ENCODE measurements at places on chromosomes 12 and 14. TPM values are rescaled to one million over a fixed set of nuclear protein-coding genes. Genes with fewer than 3 reads are reported as not detected.

DNA sequence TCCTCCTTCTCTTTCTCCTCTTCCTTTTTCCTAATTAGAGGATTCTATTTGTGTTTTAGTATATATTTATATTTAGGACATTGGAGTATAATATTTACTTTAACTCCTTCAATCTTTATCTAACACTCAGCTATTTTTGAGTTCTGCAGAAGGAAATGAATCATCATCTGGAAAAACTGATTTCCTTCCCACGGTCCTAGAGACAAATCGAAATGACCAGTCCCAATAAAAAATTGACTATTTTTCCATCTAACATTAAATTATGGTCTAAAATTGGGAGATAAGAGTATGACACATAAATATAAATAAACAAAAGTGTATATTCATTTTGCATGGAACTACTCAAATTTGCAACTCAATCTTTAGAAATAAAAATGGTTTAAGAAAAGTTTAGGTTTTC is 167.4 kb downstream of the TMTC3 start:
- no peak for DNase-seq

- peak; percentile 31 for DNase-seq
Observed at GRCh38 chr12:65306366-65307168, 28.1 kb downstream of the MSRB3 start.

DNA sequence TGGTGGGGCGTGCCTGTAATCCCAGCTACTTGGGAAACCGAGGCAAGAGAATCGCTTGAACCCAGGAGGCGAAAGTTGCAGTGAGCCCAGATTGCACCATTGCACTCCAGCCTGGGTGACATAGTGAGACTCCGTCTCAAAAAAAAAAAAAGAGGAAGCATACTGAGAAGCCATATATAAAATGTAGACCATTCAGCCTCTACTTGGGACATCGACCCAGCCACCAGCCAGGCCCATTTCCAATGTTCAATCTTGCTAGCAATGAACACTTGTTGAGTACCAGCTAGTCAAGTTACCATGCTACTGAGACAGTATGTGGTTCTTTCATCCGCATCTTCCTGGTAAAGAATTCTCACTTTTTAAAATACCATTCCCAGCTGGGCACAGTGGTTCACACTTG is 33.4 kb upstream of the RASSF8 start:
- no peak for DNase-seq

GRCh38 chr14:24435192-24435810 is 5.5 kb downstream of the KHNYN start:
- no peak for DNase-seq

Gene MAP3K9
- 14.9 TPM for total RNA-seq

Gene G2E3
- total RNA-seq, result 135 TPM

GRCh38 chr12:32989705-32990104 is 93.1 kb upstream of the PKP2 start:
- no peak for DNase-seq

GRCh38 chr12:27940756-27941402 is 31.7 kb downstream of the PTHLH start:
- DNase-seq, result peak; percentile 70

DNA sequence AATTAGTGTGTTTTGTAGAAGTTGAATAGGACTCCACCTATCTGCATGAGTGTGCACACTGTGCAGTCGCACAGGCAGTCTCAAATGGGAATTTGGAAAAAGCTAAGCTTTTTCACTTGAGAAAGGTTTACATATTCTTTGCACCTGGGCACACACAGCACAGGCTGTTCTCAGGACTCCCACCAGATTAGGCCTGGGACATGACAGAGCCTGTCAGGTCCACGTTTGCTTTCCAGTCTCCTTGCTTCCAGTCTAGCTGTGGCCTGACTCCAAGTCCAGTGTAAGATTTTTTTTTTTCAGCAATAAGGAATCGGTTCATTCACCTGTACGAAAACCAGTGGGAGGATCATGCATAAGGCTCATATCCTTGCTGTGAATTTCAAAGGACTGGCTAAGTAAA is 181.3 kb downstream of the ZFP36L1 start:
- DNase-seq, result no peak

DNA sequence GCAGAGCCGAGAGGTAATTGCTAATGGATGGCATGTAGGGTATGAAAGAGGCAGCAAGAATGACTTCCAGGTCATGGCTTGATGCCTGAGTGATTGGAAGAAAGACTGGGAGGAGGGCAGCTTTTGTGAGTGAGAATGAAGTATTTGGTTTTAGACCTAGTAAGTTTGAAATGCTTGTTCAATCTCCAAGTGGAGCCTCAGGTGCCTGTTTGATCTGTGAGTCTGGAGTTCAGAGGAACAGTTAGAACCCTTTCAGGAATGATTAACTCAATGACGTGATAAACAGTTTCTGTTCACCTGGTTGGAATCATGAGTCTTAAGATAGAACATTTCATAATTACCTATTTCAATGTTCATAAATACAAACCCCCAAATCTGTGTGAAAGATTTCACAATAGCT is 10.4 kb downstream of the KCNJ8 start:
- no peak for DNase-seq

Gene ANO2
- 4.0 TPM for total RNA-seq

Gene KLRF1
- not detected for total RNA-seq

Data from neural progenitor cell (in vitro differentiated cells).